ENCODE measurements at places on chromosomes 2 and 18. TPM values are rescaled to one million over a fixed set of nuclear protein-coding genes. Genes with fewer than 3 reads are reported as not detected.

DNA sequence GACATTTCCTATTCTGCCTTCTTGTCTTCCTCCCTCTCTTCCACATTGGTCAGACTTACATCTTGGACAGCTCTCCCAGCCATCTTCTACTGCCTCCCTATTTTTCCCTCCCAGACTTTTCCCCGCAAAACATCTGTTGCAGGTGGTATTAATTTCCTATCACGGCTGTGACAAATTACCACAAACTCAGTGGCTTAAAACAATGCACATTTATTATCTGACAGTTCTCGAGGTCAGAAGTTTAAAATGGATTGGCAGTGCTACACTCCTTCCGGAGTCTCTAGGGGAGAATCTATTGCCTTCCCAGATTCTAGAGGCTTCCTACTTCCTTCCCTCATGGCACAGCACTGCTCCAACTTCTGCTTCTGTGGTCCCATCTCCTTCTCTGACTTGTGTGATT lies 33.3 kb downstream of the STRADB start:
- H3K27ac ChIP-seq, result no peak overlapping the region
- DNase-seq, result no peak
- H3K4me1 ChIP-seq, result no peaks in the 10 kb centered on the region
- H3K4me3 ChIP-seq, result no peak overlapping the region

DNA sequence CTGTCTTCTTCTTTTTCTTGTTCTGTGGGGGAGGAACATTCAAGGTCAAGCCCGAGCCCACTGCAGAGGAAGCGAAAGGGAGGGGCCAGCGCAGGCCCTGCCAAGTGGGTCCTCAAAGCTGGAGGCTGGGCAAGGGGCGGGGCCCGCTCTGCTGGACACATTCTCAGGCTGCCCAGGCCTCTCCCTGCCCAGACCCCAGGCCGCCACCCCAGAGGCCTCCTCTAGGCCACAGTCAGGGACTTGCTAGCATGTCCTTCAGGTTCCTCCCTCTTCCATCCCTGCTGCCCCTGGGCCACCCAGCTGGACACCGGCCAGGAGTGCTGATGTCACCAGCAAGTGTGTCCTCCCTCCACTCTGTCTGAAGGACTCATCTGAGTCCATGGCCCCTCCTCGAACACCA lies 44.1 kb downstream of the KIF1A start:
- no peaks in the 10 kb centered on the region for H3K27me3 ChIP-seq
- H3K4me1 ChIP-seq, result no peaks in the 10 kb centered on the region
- H3K27ac ChIP-seq, result no peak overlapping the region
- DNase-seq, result peak; percentile 8
- no peaks in the 10 kb centered on the region for H3K36me3 ChIP-seq
- H3K4me3 ChIP-seq, result no peak overlapping the region

DNA sequence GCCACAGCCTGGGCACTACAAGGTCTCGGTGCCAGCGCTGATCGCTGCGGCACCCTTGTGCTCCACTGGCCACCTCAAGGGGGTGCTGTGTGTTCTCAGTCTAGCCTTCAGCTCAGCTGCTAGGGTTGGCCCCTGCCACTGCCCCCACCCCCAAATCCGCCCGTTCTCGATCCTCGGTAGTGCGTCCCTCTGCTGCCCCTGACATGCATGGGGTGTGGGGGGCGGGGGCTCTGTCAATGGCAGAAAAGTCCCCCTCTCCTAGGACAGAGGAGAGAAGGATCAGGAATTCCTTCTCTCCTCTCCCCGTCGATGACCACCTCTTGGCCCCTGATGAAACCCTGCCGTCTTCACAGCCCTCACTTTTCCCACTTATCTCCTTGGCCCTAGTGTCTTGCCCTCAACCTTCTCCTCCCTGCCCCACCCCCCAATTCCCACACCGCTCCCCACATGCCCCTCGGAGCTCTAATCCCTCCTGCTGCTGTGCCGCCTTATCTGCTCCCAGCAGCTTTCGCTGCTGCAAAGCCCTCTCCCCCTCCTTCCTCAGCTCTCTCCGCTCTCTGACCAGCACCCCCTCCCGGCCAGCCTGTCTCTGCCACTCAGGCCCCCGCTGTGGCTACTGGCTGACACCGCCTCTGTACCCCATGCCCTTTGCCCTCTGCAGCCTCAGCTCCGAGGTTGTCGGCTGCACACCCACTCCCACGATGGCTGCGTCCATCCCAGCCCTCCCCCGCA lies 4.3 kb upstream of the ASIC4 start:
- no peak for DNase-seq
- H3K4me1 ChIP-seq, result peaks cover 28% of the 10 kb centered on the region
- no peak overlapping the region for H3K27ac ChIP-seq
- peaks cover 22% of the 10 kb centered on the region for H3K36me3 ChIP-seq

GRCh38 chr2:109209412-109209811 lies 80.4 kb downstream of the SH3RF3 start:
- no peaks in the 10 kb centered on the region for H3K36me3 ChIP-seq
- H3K4me3 ChIP-seq, result no peak overlapping the region
- H3K27ac ChIP-seq, result no peak overlapping the region
- no peak for DNase-seq

- H3K4me3 ChIP-seq, result no peak overlapping the region
- H3K4me1 ChIP-seq, result no peaks in the 10 kb centered on the region
- no peak for DNase-seq
- no peaks in the 10 kb centered on the region for H3K36me3 ChIP-seq
- no peak overlapping the region for H3K27ac ChIP-seq
Observed at GRCh38 chr2:153710128-153710527, 161.6 kb upstream of the GALNT13 start.

- H3K4me3 ChIP-seq, result no peak overlapping the region
- no peaks in the 10 kb centered on the region for H3K27me3 ChIP-seq
- DNase-seq, result no peak
- H3K4me1 ChIP-seq, result no peaks in the 10 kb centered on the region
- no peaks in the 10 kb centered on the region for H3K36me3 ChIP-seq
- H3K27ac ChIP-seq, result no peak overlapping the region
Observed at GRCh38 chr2:6139142-6139541, 447.0 kb downstream of the SOX11 start.

- no peaks in the 10 kb centered on the region for H3K27me3 ChIP-seq
- H3K27ac ChIP-seq, result no peak overlapping the region
- no peak overlapping the region for H3K4me3 ChIP-seq
- H3K36me3 ChIP-seq, result peaks cover 3% of the 10 kb centered on the region
Observed at GRCh38 chr2:112229348-112229747, 25.5 kb downstream of the ZC3H8 start.

DNA sequence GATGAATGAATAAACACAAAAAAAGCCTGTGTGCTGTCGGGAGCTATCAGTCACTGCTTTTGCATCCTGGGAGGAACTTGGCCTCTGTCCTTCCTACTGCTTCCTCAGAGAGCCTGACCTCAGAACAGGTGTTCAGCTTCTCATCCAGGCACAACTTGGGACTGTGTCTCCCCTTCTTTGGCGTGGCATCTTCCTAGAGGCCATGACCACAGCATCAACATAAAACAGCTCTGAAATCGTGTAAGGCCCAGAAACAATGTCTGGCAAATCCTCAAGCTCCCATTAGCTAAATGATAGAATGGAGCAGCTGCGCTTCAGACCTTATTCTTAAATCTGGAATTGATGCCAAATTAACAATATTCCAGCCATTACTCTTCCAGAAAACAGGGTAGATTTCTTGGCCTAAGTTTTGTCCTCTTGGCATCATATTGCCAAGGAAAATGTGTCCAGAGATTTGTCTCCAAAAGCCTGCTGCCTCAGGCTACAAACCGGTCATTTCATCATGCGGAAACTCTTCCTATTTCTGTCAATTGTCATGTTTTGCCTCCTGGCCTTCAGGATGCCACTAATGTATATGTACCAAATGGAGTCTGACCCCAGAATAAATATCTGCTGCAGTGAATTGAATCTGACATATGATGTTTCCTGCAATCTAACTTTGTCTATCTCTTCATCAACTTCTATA lies 53.2 kb upstream of the RAB27B start:
- H3K27ac ChIP-seq, result no peak overlapping the region
- H3K36me3 ChIP-seq, result no peaks in the 10 kb centered on the region
- no peaks in the 10 kb centered on the region for H3K4me1 ChIP-seq
- no peak for DNase-seq

DNA sequence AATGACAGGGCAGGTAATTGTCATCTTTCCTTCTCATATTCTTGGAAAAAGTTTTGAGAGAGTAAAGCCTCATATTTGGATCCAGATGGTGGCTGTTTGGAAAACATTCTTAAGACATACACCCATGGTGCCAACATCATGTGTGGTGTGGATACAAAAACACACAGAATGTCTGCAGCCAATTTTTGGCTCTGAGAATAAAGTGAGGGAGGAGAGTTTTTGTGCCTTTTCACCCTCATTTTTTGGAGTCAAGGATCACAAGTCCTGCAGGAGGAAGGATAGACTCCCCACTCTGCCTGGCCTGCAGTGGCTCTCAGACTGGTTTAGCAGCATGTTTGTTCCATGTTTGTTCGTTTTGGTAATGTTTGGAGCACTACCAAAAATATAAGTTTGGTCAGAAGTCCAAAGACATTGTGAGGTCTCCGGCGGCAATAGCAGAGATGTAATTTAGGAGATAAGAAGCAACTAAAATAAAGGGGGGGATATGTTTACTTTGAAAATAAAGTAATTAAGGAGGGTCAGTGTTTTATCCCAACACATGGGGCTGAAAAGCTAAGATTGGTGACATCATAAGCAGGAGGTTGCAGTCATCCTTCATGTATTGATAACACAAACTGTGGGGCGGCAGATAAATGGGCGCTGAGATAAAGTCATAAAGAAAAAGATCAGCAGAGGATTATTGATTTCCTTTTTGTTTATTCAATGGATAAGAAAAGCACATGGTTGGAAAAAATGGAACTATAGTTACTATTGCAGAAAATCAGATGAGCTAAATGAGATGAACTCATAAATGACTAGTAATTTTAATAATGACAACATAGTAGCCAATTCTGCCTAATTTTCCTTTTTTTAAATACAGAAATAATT lies 655 bp downstream of the NOSTRIN start:
- peaks cover 26% of the 10 kb centered on the region for H3K4me1 ChIP-seq
- peak overlapping the region; percentile 40 for H3K4me3 ChIP-seq
- H3K36me3 ChIP-seq, result no peaks in the 10 kb centered on the region
- no peaks in the 10 kb centered on the region for H3K27me3 ChIP-seq
- DNase-seq, result peak; percentile 69

- no peaks in the 10 kb centered on the region for H3K36me3 ChIP-seq
- no peak overlapping the region for H3K27ac ChIP-seq
- H3K27me3 ChIP-seq, result no peaks in the 10 kb centered on the region
- H3K4me1 ChIP-seq, result no peaks in the 10 kb centered on the region
Observed at GRCh38 chr2:68588589-68588988, 54.8 kb upstream of the PROKR1 start.

GRCh38 chr2:196745711-196746110 lies 53.8 kb downstream of the GTF3C3 start:
- no peak overlapping the region for H3K27ac ChIP-seq
- DNase-seq, result no peak
- no peaks in the 10 kb centered on the region for H3K27me3 ChIP-seq
- H3K36me3 ChIP-seq, result no peaks in the 10 kb centered on the region

DNA sequence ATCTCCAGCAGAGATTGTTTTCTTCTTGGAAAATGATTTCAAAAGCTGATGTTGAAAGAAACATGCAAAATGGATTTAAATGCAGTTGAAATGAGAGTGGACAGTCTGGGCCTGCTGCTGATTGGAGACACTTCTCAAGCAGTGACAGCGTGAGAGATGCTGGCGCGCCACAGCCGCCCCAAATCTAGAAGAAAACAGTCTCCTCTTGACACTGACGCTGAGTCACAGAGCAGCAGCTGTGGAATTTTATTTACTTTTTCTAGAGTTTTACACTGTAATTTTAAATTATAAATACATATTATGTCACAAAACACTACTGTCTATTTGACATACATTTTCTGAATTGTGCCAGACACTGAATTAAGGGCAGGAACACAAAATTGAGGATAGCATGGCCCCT lies 121.8 kb upstream of the TMEM200C start:
- no peak overlapping the region for H3K4me3 ChIP-seq
- no peak overlapping the region for H3K27ac ChIP-seq
- no peaks in the 10 kb centered on the region for H3K36me3 ChIP-seq
- no peaks in the 10 kb centered on the region for H3K4me1 ChIP-seq
- no peak for DNase-seq

- peaks cover 3% of the 10 kb centered on the region for H3K4me1 ChIP-seq
- no peak for DNase-seq
- no peaks in the 10 kb centered on the region for H3K27me3 ChIP-seq
- H3K27ac ChIP-seq, result no peak overlapping the region
Observed at GRCh38 chr2:112623913-112624777, 21.6 kb upstream of the SLC20A1 start.

DNA sequence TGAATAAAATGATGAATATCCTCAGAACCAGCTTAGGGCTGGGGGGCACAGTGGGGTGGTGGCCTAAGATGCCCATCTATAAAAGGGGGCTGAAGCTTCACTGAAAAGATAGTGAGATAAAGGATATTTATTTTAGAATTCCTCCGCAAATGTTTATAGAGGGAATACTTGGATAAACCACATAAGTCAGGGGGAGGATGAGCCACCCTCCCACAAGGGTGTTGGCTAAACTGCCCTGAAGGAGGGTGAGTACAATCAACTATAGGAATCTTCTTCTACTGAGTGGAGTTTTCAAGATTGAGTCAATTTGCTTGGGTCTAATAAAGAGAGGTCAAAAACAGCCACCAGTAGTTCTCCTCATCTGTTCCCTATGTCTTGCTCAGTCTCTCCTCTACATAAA lies 114.5 kb upstream of the TANK start:
- no peak overlapping the region for H3K27ac ChIP-seq
- H3K4me3 ChIP-seq, result no peak overlapping the region
- H3K27me3 ChIP-seq, result no peaks in the 10 kb centered on the region
- no peaks in the 10 kb centered on the region for H3K4me1 ChIP-seq
- H3K36me3 ChIP-seq, result no peaks in the 10 kb centered on the region
- DNase-seq, result no peak

DNA sequence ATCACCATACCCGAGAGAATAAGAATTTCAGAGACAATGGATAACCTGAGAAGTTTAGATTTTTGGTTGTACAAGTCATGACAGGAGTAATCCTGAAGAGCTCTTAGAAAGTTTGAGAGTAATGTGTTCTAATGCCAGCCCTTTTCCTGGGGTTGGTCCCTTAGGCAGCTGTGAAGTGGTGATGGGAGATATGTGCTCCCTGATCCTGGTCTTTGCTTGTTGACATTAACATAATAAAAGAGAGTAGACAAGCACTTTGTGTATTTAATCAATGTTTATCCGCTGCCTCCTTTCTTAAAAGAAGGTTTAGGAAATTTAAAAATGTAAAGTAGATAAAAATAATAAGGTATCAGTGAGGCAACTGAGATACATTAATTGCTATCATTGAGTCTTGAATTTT lies 13.8 kb upstream of the DSC3 start:
- H3K4me3 ChIP-seq, result no peak overlapping the region
- no peak for DNase-seq
- H3K4me1 ChIP-seq, result no peaks in the 10 kb centered on the region
- H3K36me3 ChIP-seq, result no peaks in the 10 kb centered on the region
- H3K27me3 ChIP-seq, result no peaks in the 10 kb centered on the region
- no peak overlapping the region for H3K27ac ChIP-seq

Gene GPBAR1
- polyA plus RNA-seq, result 3.9 TPM

Gene RIT2
- 1.9 TPM for polyA plus RNA-seq

Gene SRD5A2
- 0.22 TPM for polyA plus RNA-seq

Gene ALPI
- 80.6 TPM for polyA plus RNA-seq

Gene PXDN
- 60.6 TPM for polyA plus RNA-seq

Gene AQP12B
- 10.6 TPM for polyA plus RNA-seq

Gene FAM98A
- 43.9 TPM for polyA plus RNA-seq

Gene CABYR
- 3.3 TPM for polyA plus RNA-seq

Gene EDAR
- 2.0 TPM for polyA plus RNA-seq
